Left cardiac atrium (tissue), 4 donors: ENCODE measurements at places on chromosomes 1 and 21. TPM values are rescaled to one million over a fixed set of nuclear protein-coding genes. Genes with fewer than 3 reads are reported as not detected.

DNA sequence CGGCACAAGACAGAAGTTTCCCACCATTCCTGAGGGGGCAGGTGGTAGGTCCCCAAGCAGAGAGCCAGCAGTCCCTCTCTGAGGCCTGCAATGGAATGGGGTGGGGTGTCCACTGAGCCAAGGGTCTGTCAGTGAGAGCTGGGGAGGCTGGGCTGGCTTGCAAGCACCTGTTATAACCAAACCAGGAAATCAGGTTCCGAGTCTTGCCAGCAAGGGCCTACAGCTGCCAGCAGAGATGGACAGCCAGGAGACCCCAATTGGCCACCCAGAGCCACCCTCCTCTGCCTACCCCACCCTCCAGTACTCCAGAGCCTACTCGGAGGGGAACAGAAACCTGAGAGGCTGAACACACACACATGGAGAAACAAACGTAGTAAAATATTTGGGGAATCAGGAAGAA, 32.2 kb downstream of the PSEN2 start:
- DNase-seq = no peak

GRCh38 chr1:186819126-186819525, 9.6 kb upstream of the PLA2G4A start:
- DNase-seq = no peak

GRCh38 chr1:1196431-1197187, 9.8 kb downstream of the TNFRSF18 start:
- no peak for DNase-seq

- DNase-seq = peak; percentile 65
These were observed 1.1 kb upstream of the ERRFI1 start for GRCh38 chr1:8026976-8027747.

GRCh38 chr1:203096566-203096965, 10.8 kb upstream of the MYOG start:
- no peak for DNase-seq

- DNase-seq = no peak
These were observed 138.0 kb downstream of the RABGAP1L start for GRCh38 chr1:174297351-174297750.

- DNase-seq = no peak
These were observed 14.3 kb upstream of the WDTC1 start for GRCh38 chr1:27220096-27220495.

DNA sequence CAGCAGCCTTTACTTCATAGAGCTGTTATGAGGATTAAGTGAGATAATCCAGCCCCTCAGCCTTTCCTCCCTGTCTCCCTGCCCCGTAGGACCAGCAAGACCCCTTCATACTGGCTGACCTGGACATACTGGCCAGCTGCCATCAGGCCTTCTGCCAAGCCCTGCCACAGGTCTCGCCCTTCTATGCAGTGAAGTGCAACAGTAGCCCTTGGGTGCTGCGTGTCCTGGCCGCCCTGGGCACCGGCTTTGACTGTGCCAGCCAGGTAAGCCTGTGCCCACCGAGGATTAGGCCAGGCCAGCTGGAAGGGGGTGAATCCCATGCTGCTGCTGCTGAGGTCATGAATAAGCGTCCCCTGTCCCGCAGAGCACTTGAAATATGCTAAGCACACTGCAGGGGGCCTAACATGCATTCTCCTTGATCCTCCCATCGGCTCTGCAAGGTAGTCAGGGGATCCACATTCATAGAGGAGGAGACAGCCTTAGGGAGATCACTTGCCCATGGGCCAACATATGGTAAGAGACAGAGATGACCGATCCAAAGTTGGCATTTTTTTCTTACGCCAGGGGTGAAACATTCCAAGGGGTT, 73.3 kb upstream of the TINAGL1 start:
- no peak for DNase-seq

DNA sequence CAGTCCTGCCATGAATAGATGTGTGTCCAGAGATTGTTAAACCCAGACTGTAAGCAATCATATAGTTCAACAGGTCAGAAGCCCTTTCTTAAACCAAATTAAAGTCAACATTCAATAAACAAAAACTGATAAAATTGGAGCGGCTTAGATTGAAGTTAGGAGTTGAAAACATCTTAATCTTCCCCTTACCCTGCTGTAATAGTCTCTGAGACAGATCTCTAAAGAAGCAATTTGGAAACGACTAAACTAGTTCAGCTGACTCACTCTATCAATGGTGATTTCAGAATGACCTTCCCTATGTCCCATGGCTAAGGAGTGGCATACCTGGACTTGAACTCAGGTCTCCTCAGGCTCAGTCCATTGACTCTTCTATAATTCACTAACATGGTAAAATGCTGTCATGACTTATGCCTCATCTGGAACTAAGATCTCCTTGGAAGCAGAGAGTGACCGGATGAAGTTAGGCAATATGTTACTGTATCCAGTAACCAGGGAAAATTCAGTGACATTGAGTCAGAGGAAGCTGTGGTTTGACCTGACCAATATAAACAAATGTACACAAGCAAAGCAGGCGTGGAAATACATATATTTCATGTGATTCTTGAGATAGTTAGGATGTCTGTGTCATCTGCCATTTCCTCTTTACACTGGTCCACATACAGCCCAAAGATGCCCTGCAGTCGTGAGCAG, 30.1 kb downstream of the SGIP1 start:
- no peak for DNase-seq

- no peak for DNase-seq
These were observed 302.7 kb downstream of the ST6GALNAC3 start for GRCh38 chr1:76377247-76377646.

DNA sequence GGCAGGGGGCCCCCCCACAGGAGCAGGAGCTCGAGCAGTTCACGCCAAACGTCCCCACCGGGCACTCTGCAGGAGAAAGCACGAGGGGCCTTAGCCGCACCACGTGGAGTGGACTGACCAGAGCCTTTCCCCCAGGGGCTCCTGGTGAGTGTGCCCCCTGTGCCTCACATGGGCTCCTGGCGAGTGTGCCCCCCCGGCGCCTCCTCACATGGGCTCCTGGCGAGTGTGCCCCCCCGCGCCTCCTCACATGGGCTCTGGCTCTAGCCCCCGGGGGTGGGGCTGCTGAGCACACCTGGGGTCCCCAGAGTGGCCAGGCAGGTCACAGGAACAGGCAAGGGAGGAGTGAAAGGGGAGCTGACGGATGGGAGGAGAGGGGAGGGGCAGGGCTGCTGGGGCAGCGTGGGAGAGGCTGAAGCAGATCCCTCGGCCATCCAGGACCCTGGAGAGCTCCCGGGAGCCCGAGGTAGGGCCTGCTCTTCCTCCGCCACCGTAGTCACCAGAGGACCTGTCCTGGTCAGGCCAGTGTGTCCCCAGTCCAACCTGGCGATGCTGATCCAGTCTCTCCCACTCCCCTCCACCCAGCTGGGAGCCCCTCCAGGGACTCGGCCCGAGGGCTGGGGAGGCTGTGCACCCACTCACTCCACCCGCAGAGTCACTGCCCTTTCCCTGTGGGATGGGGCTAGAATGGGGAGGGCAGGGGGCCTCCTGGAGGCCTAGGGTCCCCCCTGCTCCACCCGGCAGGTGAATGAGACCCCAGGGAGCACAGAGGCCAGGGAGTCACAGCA, 47.6 kb downstream of the ARHGEF16 start:
- peak; percentile 70 for DNase-seq

DNA sequence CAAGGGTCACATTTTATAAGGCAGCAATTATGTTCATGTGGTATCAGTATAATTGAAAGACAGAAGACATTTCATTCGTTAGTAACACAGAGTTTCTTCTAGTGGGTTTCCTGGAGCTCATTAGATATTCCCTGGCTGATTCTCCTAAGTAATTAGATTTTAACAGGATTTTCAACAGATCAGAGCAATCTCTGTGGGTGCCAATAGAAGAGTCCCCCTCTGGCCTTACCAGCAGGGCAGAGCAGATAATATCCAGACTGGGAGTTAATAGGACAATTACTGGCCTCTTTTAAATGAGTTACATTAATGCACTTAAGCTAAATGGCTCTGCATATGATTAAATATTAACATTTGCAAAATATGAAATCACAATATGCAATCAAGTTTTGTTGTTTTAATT, 74.2 kb upstream of the FOXD3 start:
- no peak for DNase-seq

- no peak for DNase-seq
These were observed 13.7 kb upstream of the RPL5 start for GRCh38 chr1:92817986-92818764.

DNA sequence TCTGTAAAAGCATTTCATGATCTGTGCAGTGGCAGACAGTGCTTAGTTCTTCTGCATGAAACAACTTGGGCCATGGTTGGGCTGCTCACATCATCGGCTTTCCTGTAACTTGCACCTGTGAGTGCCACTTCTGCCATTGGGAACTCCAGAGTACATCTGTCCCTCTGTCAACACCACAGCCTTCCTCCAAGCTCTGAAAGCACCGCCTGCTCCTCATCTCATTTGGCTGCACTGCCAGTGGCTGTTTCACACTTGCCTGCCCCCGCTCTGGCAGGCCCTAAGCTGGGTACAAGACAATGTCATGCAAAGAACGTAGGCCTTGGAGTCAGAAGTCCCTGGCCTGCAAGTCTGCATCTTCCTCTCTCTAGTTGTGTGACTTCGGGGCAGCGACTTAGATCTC, 46.4 kb downstream of the DDX20 start:
- peak; percentile 39 for DNase-seq

DNA sequence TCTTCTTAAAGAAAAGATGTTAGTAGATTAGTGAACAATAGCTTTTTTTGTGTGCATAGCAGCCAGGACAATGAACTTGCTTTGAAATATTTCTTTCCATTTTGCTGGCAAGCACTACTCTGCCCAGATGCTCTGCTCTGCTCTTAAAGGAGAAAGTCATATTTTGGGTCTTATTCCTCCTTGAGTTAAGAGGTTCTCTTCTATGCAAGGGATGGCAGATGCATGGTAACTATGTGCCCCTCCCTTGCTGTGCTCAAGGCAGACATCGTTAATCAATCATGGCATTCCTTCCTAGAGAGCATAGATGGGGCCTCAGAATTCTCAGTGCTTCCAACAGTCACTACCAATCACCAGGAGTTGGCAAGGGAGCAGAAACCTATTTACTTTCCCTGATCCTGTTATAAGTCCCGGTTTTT, 27.6 kb downstream of the NIPAL3 start:
- DNase-seq = no peak

DNA sequence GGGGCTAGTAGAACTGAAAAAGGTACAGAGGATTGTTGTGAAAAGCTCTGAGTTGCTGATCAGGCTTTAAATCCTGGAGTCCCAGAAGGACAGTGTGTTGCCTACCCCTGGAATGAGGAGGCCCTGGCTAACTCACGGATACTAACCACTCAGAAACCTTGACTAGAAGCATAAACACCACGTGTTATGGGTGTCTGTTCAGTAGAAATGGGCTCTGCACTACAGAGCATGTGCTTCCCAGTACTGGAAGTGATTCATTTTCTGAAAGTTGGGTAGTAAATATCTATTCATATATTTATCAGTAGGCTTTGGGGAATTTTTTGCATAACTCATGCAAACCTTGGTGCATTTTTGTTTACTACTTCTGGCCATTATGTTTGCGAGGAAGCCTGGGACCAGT, 15.1 kb upstream of the CLCA1 start:
- DNase-seq = no peak

DNA sequence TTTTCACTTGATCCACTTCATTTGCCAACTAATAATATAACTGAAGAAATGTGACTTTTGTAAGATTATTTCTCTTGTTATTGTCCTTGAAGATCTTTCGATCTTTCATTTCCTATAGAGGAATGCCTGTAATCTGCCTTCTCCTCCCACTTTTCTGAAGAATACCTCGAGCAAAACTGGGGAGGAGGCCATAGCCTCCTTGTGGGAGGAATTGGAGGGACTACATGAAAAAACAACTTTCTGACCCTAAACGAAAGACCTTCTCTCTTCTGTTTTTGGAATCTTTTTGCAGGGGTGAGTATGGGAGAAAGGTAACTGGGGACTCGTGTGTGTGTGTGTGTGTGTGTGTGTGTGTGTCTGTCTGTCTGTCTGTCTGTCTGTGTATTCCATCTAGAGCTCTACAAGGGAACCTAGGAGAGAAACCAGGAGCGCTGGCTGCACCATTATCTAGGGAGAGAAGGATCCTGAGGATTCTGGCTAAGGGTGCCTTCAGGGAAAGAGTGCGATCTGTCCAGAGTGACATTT, 32.4 kb upstream of the MAB21L3 start:
- no peak for DNase-seq

GRCh38 chr1:242454262-242455051, 70.0 kb downstream of the PLD5 start:
- no peak for DNase-seq

GRCh38 chr1:118863688-118864087, 124.5 kb downstream of the TBX15 start:
- no peak for DNase-seq

DNA sequence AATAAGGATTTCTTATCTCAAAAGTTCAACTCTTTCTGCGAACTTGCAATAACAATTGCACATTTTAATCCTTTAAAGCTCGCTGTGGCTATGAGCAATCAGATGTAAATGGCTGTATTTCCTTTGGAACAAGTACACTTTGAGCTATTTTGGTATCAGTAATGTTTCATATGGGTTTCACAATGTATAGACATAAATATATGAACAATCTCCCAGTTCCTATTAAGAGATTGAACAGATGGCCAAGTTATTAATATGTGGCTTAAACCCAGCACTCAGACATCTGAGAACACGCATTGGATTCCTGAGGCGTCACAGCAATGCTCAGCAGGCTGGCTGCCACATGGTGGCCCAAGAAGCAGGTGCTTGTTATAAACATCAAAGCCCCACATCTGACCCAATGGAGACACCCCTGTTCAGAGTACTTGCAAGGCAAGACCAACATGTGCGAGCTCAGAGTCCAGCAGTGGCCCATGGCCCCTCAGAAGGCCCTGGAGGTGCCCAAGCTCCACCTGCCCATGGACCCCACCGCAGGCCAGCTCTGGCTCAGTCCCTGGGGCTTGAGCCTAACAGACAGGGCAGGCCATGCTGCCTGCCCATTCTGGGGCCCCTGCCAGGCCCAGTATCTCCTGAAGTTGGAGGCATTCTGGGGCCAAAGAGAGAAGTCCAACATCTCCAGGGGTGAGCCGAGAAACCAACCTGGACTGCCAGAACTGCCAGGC, 23.7 kb downstream of the PSMG1 start:
- no peak for DNase-seq

- no peak for DNase-seq
These were observed 14.3 kb downstream of the ADARB1 start for GRCh38 chr21:45088729-45089128.

- no peak for DNase-seq
These were observed 3.6 kb downstream of the KCNE2 start for GRCh38 chr21:34367320-34367935.

DNA sequence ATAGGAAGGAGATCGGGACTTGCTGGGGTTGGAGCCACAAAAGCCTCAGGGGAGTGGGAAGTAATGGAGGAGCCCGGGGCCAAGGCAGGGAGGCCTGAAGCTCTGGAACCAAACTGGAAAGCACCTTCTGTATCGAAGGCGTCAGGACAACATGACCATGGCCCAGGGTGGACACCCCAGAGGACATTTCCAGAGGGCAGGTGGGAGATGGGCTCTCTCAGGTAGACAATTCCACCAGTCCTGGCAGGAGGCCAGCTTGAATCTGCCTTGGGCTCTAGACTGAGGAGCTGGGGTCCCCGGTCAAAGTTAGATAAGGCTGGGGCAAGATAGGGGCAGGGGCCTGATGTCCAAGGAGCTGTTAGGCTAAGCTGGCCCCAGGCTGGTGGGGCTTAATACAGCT, 104.9 kb upstream of the EDN2 start:
- no peak for DNase-seq

- no peak for DNase-seq
These were observed 40.2 kb upstream of the CYP4X1 start for GRCh38 chr1:46983166-46983829.

The SNX7 gene
- total RNA-seq = 19.7 TPM

The CLSTN1 gene
- 64.1 TPM for total RNA-seq

The C1orf53 gene
- total RNA-seq = 6.0 TPM

The F5 gene
- total RNA-seq = 17.8 TPM

The EXO1 gene
- 0.24 TPM for total RNA-seq

The ZFP69B gene
- total RNA-seq = 1.2 TPM

The RHBDL2 gene
- total RNA-seq = 0.15 TPM

The ANXA9 gene
- total RNA-seq = 0.15 TPM

The CNIH3 gene
- 1.3 TPM for total RNA-seq
